ENCODE measurements at places on chromosomes 13 and 19.

GRCh38 chr13:73368608-73369007 is 309.8 kb downstream of the KLF5 start:
- DNase-seq, result no peak

- DNase-seq, result no peak
These were observed 89.4 kb downstream of the PCCA start for GRCh38 chr13:100178309-100178708.

DNA sequence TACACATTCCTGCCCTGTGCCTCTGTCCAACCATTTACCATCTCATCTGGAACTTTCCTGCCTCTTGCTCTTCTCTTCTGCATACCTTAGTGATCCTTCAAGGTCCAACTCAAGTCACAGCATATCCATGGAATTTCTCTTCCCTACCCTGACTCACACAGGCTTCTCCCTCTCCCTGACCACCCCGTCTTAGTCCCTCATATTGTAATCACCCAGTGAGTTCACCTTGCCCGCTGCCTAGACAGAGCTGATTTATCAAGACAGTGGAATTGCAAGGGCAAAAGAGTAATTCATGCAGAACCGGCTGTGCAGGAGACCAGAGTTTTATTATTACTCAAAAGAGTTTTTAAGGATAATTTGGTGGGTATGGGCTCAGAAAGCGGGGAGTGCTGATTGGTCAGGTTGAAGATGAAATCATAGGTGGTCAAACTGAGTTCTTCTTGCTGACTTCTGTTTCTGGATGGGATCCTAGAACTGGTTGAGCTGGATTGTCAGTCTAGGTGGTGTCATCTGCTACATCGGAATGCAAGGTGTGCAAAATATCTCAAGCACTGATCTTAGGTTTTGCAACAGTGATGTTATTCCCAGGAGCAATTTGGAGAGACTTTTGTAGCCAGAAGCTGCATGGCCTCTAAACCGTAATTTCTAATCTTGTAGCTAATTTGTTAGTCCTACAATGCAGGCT is 67.2 kb downstream of the HSPH1 start:
- no peak for DNase-seq

GRCh38 chr13:33169273-33169980 is 116.1 kb downstream of the STARD13 start:
- no peak for DNase-seq

GRCh38 chr13:45909089-45909488 is 57.5 kb upstream of the SIAH3 start:
- DNase-seq, result no peak

DNA sequence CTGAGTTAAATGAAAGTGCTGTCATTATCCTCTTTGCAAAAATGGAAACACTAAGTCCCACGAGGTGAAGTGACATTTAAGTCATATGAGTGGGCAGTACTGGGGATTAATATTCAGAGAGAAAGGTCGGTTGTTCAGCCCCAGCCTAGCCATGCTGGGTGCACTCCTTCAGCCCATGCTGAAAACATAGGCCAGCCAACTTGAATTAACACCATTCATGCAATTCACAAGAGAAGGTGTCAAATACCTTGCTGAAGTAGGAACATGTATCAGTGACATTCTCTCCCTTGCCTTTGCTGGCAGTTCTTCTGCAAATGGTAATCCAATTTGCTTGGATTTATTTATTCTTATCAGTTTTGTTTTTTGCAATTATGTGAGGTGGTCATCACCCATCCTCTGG is 256.3 kb downstream of the DNAJC15 start:
- no peak for DNase-seq

- DNase-seq, result no peak
These were observed 2.8 kb upstream of the TPM4 start for GRCh38 chr19:16073481-16073880.

- no peak for DNase-seq
These were observed 915.2 kb downstream of the PCDH9 start for GRCh38 chr13:66314911-66315310.

DNA sequence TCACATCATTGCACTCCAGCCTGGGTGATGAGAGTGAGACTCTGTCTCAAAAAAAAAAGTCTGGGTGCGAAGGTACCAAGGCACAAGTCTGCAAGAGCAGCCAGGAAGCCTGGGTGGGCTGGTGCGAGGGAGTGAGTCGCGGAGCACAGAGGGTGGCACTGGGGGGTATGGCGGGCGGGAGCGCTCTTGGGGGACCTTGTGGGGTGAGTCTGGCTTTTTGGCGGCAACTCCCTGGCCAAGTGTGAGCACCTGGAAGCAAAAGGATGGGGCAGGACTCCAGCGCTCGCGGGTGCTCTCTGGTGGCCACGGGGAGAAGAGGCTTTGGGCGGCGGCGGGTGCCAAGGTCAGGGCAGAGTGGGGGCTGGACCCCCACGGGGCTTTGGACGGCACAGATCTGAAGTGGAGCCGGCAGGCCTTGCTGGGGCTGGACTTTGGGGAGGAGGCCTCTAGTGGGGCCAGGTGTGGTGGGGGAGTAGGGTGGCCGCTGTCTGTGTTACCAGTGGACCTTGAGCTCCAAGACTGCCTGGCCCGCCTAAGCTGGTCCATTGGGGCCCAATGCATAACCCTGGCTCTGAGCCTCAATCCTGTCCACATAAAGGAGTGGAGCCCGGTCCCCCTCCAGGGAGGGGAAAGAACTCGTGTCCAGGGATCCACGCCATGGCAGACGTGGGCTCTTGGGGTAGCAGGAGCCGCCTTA is 1.6 kb downstream of the P2RY11 start:
- no peak for DNase-seq

- no peak for DNase-seq
These were observed 23.5 kb upstream of the SLC15A1 start for GRCh38 chr13:98775844-98776598.

DNA sequence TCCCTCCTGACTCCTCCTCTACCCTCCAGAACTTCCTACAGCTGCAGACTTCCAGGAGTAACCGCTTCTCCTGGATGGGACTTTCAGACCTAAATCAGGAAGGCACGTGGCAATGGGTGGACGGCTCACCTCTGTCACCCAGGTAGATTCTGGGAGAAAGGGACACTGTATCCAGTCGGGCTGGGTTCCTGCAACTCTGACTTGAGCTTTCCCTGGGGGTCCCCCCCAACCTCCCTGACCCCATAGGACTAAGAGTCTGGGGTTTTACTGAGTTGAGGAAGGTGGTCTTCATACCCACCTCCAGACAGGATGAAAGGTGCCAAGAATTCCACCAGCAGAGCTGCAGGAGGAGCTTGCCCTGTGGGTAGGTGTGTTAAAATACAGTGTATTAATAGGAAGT is 4.4 kb downstream of the CLEC4M start:
- no peak for DNase-seq

DNA sequence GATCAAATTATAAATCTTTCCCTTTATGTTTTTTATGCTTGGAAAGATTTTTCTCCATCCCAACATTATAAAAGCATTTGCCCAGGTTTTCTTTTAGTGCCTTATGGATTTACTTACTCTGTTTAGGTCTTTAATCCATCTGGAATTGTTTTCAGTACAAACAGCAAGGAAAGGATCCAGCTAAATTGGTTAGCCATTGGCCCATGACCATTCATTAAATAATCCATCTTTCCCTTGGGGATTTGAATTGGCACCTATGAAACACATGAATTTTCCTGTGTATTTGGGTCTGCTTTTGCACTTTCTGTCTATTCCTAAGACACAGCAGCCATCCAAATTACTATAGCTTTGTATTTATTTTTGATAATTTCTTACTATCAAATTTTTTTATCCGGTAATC is 28.8 kb upstream of the SHKBP1 start:
- DNase-seq, result no peak

DNA sequence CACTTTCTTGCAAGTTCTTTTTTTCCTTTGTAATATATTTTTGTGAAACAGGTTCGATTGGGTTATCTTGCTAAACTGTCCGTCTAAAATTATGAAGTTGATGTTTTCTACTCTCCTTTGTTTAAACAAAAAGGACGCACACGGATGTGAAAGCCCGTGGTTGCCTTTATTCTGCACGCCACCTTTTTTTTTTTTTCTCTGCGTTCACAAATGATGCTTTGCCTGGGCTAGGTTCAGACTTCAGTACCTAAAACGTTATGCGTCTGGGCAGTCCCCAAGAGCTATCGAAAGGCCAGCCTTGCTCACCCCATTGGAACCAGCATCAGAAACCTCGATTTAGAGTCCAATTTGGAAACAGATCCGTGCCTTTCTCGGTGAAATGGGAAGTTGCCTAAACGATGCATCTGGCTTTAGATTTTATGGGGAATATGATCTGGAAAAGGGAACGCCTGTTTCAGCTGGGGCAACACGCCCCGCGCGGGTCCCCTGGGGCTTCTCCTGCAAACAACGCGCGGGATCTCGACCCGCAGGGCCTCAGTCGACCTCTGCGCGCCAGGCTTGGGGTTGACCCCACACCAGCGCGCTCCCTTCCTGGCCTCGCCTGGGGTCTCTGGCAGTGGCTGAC is 113.9 kb downstream of the KCNRG start:
- DNase-seq, result no peak

DNA sequence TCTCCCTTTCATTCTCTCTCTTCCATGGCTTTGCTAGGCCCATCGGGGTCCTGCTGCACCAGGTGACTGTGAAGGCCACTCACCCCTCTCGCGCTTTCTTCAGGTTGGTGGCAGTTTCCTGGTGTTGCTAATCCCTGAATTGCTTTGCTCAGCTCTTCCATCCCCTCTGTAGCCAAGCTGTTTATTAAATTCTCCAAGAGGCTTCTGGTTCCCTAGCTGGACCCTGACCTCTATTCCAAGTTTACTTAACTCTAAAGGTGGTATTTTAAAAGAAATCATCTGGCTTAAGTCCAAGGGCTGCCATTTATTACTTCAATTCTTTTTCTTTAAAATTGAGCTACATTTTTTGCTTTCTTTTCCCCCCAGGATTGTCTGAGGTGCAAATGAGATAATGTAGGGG is 32.7 kb upstream of the MICU2 start:
- DNase-seq, result no peak

- no peak for DNase-seq
These were observed 17.9 kb downstream of the ACTN4 start for GRCh38 chr19:38665219-38665931.

DNA sequence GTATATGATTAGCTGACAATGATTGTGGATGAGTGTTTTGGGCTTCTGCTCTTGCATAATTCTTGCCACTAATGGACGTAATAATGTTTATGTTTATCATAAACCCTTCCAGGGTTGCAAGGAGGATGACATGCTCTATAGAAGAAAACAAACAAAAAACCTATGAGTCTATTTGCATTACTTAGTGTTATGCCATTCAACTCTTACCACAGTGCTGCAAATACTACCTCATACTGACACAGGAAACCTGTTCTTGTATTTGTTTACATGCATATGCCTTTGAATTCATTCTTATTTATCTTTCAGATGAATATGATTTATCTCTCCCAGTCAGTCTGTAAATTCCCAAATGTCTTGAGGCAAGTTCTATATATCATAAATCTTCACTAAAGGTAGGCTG is 39.6 kb upstream of the FREM2 start:
- no peak for DNase-seq

GRCh38 chr19:19064811-19065745 is 1.3 kb downstream of the SLC25A42 start:
- no peak for DNase-seq

DNA sequence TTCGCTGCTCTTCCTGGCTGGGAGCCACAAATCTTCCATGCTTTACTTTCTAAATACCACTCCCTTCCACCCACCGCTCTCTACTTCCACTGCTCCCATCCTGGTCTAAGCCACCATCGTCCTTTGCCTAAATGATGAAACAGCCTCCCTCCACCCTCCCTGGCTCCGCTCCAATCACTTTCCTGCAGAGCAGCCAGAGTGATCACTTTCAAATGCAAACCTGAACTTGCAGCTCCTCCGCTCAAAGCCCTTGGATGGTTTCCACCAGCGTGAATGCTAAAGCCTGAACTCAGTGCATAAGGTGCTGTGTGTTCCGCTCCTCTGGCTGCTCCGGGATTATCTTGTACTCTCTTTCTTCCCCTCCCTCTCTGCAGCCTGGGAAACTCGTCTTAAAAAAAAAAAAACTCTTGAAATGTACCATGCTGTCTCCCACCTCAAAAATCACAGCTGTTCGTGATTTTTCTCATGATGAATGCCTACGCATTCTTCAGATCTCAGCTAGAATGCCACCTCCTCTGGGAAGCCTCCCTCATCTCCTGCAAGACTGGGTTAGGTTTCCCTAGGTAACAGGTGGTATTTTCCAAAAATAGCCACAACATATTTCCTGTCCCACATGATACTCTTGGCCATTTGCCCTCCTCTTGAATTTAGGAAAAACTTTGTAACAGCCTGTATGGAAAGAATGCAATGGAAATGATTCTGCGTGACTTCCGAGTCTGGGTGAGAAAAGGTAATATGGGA is 3.7 kb upstream of the SIN3B start:
- DNase-seq, result no peak

DNA sequence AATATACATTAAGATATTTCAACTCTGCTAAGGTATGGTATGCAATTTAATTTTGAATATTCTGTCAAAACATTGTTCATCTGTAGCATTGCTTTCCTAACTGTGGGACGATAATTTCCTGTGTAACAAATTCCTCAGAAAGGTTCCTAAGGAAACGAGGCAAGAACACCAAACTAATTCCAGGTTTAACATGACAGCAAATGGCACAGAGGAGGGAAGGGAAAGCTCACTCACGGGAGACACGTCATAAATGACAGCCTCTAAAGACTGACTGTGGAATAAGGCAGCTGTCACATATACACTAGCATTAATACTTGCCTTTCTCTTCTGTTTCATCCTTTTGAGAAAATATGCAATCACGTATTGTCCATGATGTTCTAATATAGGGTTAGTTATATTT is 380.6 kb downstream of the LIG4 start:
- no peak for DNase-seq

DNA sequence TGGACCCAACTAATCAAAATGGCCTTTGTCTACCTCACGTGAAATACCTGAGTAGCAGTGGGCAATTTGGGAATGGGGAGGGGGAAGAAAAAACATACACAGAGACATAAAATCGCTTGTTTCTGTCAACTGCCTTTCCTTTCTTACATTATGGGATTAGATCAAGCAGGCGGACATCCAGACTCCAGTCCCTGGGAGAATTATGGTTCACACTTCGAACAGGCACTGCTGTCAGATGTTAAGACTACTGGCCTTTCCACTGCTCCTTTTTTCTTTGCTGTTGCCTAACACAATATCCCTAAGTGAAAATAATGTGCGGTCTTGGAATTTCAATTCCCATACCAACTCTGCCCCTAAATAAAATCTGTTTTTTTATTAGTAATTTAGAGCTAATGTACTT is 1719.7 kb upstream of the SLC10A2 start:
- no peak for DNase-seq

- no peak for DNase-seq
These were observed 35.6 kb downstream of the EPS15L1 start for GRCh38 chr19:16435999-16436650.
